ENCODE measurements at places on chromosomes 7 and 10.

- DNase-seq = peak; percentile 86
Observed at GRCh38 chr7:15461576-15461975, 100.2 kb downstream of the AGMO start.

GRCh38 chr10:124955868-124956267 lies 13.9 kb downstream of the ZRANB1 start:
- no peak for DNase-seq

DNA sequence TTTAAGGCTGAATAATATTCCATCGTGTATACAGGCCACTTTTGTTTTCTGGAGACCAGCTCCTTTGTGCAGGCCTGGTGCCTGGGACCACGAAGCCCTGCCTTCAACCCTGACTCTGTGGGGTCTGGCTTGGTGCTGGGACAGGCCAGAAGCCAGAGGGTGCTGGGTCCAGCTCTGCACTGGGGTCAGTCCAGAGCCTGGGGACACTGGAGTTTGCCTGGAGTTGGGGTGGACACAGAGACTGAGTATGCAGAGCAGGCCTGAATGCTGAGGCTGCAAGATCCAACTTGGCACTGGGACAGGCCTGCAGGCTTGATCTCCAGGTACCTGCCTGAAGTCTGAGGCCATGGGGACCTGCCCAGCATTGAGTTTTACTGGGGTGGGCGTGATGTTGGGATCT lies 558.8 kb upstream of the CNTNAP2 start:
- no peak for DNase-seq

DNA sequence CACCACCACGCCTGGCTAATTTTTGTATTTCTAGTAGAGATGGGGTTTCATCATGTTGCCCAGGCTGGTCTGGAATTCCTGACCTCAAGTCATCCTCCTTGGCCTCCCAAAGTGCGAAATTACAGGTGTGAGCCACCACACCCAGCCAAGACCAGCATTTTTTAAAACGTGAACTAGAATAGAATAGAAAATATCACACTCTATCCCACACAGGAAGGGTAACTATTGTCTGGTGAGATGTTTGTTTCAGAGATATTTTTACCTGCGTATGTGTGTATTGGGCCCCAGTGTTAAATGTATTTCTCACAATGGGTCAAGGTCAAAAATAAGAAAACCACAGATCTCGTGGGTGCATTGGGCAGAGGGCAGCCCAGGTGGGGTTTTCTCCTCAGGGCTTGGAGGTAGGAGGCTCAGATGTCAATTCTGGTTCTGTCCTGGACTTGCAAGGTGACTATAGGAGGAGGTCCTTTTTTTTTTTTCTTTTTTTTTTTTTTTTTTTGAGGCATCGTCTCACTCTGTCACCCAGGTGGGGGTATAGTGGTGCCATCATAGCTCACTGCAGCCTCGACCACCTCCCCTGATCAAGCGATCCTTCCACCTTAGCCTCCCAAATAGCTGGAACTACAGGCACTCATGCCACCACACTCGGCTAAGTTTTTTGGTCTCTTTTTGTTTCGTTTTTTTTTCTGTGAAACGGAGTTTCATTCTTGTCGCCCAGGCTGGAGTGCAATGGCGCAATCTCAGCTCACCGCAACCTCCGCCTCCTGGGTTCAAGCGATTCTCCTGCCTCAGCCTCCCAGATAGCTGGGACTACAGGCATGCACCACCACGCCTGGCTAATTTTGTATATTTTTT lies 19.0 kb downstream of the SH2B2 start:
- DNase-seq = no peak

DNA sequence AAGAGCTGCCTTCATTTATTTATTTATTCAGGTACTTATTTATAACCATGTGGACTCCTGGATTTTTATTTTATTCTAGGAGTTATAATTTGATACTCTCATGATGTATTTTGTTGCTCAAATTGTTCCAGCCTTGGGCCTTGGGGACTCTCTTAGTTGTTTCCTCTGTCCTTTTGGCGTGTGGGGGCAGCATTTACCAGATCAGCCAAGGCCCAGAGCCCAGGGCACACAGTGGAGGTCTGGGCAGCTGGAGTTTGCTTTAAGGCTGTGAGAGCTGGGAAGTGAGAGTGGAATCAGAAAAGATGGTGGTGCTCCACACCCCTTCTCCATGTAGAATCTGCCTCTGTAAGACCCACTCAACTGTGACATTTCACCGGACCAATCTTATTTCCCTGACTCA lies 398.9 kb downstream of the RPS24 start:
- DNase-seq = no peak

DNA sequence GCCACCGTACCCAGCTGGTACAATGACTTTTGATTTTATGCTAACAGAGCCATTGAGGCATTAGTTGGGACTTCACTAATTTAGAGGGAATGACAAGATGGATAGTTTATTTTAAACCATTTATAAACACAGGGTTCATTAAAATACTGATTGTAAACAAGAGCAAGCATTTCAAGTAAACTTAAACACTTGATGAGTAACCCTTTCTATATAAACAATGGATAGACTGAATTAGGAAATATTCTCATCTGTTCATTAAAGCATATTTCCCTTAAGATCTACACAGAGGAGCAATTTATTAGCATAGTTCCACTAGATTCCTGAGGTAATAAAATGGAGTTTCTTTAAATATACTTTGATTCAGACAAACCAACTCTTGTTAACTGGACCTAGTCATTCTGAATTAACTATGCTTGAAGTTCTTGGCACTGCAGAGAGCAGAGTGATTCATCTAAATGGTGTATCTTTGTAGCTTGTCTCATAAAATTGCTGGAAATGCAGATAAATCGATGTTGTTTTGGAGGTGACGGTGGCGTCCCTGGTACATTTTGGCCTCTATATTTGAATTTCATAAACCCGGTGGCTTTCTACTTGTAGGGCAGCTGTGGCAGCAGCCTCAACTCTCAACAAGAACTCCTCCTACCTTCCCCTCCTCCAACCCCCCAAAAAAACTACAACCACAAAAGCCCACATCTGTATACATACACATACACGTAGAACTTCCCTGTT lies 15.4 kb upstream of the VDAC2 start:
- peak; percentile 90 for DNase-seq

DNA sequence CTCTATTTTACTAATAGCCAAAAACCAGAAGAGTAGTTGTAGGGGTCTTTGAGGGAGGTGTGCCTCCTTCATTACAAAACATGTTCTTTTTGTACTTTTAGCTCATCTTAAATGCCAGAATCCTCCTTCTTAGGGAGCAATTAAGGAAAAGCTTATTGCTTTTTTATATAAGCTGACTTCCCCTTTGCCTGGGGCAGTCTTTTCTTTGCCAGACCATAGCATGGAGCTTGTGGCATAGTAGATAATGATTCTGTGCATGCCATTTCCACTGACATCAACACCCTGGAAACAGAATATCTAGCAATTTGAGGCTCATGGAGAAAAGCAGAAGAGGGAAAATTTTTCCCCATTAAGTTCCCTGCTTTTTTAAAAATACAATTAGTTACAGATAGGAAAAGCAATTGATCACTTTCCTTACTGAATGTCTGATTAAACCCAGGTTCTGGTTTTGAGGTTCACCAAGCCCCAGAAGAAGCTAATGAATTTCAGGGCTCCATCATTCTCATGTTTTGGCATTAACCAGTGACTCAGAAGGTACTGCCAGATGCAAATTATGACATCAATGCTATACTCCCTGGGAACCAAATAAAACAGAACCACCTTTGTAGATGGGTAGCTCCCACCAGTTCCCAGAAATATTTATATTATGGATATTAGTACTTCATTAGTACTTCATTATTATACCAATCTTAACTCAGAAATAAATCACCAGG lies 410.6 kb downstream of the KCNMA1 start:
- no peak for DNase-seq

- DNase-seq = no peak
Observed at GRCh38 chr7:87330942-87331341, 14.5 kb upstream of the CROT start.

DNA sequence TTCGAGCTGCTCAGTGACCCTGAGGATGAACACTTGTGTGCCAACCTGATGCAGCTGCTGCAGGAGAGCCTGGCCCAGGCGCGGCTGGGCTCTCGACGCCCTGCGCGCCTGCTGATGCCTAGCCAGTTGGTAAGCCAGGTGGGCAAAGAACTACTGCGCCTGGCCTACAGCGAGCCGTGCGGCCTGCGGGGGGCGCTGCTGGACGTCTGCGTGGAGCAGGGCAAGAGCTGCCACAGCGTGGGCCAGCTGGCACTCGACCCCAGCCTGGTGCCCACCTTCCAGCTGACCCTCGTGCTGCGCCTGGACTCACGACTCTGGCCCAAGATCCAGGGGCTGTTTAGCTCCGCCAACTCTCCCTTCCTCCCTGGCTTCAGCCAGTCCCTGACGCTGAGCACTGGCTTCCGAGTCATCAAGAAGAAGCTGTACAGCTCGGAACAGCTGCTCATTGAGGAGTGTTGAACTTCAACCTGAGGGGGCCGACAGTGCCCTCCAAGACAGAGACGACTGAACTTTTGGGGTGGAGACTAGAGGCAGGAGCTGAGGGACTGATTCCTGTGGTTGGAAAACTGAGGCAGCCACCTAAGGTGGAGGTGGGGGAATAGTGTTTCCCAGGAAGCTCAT lies 1.1 kb downstream of the DDIT4 start:
- no peak for DNase-seq

GRCh38 chr10:17003151-17003550 lies 126.5 kb downstream of the CUBN start:
- DNase-seq = no peak

- no peak for DNase-seq
Observed at GRCh38 chr10:87966459-87966858, 103.0 kb downstream of the PTEN start.

DNA sequence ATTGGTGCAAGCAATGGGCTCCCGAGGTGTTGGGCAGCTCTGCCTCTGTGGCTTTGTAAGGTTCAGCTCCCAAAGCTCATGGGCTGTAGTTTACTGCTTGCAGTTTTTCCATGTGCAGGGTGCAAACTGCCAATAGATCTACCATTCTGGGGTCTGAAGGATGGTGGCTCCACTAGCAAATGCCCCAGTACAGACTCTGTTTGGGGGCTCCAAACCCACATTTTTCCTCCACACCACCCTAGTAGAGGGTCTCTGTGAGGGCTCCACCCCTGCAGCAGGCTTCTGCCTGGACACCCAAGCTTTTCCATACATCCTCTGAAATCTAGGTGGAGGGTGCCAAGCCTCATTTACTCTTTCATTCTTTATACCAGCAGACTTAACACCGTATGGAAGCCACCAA lies 17.4 kb upstream of the ZNF37A start:
- DNase-seq = no peak

DNA sequence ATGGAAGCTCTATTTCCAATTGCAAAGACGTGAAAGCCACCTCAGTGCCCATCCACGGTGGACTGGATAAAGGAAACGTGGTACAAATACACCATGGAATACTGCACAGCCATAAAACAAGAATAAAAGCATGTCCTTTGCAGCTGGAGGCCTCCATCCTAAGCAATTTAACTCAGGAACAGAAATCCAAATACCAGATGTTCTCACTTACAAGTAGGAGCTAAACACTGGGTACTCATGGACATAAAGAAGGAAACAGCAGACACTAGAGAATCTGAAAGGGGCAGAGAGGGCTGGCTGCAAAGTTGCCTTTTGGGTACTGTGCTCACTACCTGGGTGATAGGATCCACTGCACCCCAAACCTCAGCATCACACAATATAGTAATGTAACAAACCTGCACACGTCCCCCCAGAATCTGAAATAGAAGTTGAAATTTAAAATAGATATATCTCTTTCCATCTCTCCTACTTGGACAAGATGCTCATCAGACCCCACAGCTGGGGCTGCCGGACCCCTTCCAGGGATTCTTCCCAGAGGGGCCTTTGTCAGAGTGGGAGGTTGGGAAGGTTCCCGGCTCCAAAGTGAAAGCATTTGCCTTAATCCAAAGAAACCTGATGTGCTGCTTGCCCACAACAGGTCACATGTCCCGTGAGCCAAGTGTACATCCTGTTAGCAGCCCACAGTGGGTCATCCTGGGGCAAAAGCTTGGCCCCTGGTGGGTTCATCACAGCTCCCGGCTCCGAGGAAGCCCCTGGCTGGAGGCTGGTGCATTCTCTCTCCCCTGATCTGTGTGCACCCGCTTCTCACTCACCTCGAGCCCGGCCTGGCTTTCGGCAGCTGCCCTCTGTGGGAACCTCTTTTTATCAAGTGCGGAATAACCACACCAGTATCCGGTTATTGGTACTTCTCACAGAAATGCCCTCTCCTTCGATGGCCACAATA lies 172.3 kb upstream of the PPP2R2D start:
- DNase-seq = no peak

GRCh38 chr10:71219918-71220688 lies 7.7 kb downstream of the UNC5B start:
- no peak for DNase-seq

- no peak for DNase-seq
Observed at GRCh38 chr7:65971021-65971420, 11.0 kb downstream of the GUSB start.

GRCh38 chr10:73494213-73494612 lies 1.6 kb downstream of the PPP3CB start:
- no peak for DNase-seq

- DNase-seq = no peak
Observed at GRCh38 chr7:130275826-130276297, 9.2 kb downstream of the CPA2 start.

DNA sequence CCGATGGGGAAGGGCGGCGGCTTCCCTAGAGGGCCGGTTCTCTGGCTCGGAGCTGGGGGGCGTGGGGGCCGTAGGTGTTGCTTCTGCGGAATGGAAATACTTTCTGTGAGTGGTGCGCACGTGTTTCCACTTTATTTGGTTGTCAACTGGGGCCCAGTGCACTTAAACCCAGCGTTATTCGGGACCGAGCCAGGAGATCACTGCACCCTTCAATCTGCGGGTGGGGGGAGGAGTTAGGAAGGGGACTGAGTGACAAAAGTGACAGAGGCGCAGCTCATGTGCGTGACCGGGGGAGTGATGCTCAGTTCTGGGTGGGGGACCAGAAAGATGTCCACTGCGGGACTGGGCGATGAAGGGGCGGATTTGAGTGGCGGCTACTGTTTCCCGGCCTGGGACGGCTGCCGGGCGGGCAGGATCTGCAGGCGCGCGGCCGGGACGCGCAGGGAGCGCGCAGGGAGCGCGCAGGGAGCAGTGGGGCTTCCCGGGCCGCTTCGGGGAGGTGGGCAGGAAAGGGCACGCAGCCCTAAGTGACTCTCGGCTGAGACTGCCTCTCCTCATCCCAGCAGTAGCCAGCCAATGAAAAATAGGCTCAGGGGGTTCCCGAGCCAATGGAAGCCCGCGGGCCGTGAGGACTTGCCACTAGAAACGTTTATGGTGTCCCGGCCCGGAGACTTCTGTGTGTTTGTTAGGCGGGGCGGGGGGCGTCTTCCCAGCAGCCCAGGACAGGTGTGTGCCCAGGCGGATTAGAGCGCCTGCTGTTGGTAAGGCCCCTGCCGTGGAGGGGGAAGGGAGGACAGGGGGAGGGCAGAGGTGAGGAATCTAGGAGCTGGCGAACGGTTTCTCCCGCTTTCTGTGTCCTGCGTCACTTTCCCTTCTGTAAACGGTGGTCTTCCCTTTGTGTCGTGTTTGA lies 54.3 kb upstream of the KDM7A start:
- DNase-seq = no peak

DNA sequence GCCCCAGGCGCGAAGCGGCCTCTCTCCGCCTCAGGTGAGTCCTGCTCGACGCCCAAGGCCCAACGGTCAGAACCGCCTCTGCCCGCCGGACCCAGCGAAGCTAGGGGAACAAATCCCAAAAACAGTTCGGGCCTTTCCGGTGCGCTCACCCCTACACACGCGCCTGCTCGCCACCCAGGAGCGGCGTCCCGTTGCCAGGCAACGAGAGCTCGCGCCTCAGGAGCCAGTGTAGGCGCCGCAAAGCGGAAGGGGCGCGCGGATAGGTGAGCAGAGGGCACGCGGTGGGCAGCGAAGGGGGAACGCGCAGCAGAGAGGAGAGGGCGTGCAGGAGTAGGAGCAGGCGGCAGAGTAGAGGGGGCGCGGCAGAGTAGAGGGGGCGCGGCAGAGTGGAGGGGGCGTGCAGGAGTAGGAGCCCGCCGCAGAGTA lies at the start of the genes DYDC1 and DYDC2:
DYDC1 (minus strand) TSS at position 193 of the 426 bp plus-strand sequence. CDS start 4,154 bp downstream, outside the sequence.
DYDC2 (plus strand) TSS at position 219 of the 426 bp plus-strand sequence. CDS start 5,663 bp downstream, outside the sequence.
- no peak for DNase-seq

Measured in BJ (cell line).